ENCODE measurements at places on chromosomes 3 and 15.

DNA sequence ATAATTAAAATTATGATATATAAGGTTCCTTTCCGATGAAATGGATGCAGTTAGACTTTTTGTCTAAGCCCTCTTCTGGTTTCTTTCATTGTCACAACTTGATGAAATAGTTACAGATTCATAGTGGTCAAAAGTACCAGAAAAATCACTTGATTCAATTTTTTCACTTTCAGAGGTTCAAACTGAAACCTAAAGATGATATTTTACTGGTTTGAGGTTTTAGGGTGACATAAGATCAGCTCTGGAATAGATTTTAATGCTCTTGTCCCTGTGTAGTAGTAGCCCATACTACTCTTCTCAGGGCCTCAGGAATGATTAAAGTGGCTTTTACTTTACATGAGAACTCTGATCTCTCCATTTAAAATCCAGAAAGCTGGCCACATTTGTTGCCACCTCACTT lies 479.1 kb upstream of the ZNF717 start:
- DNase-seq: no peak

GRCh38 chr15:85545752-85546151 lies 165.3 kb downstream of the AKAP13 start:
- DNase-seq: no peak

DNA sequence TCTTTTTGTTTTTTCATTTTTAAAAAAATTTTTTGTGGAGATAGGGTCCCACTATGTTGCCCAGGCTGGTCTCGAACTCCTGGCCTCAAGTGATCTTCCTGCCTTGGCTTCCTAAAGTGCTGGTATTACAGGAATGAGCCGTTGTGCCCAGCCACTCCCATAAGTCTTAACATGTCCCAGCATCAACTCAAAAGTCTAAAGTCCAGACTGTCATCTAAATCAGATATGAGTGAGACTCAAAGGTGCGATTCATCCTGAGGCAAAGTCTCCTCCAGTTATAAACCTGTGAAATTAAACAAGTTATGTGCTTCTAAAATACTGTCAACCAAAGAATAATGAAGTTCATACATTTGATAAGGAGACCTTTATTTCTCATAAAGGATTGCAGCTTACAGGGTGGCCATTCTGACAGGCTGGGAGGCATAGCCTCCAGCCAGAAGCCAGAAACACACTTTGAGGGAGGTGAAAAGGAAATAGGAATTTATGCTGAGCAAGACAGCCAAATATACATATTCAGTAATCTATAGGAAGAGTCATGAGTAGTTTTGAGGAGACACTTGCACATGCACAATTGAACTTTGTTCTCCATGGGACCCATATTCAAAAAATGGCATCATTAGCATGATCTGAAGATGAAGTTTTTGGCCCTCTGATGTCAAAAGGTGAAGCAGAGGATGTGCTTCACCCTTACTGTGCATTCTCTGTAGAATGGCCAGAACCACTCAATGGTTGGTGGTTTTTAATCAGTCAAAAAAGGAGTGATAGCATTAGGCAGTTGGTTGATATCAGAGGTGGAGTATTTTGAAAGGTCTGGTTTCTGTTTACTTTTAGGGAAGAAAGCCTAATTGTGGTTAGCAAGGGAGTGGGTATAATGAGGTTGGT lies 11.0 kb upstream of the ZNF662 start:
- DNase-seq: peak; percentile 28

GRCh38 chr3:98136631-98137030 lies 6.1 kb downstream of the OR5H1 start:
- no peak for DNase-seq

- peak; percentile 12 for DNase-seq
These were observed 408.1 kb downstream of the WDR72 start for GRCh38 chr15:53351373-53351772.

DNA sequence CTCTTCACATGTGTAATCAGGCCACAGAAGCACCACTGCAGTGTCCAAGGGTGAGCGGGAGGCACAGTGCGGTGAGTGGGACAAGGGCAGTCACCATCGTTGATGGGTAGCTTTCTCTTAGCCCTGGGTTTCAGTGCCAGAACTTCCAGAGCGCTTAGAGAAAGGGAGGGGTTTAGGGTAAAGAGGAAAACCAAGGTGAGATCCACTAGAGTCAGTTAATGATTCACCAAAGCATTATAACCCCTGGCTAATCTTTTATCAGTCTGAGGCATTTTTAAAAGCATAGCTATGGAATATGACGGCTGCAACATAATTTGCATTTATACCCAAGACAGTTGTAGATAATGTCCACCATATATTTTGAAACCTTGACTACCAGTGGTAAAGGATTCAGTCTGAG lies 94.8 kb downstream of the SHQ1 start:
- DNase-seq: no peak

GRCh38 chr3:30597131-30597768 lies 9.2 kb upstream of the TGFBR2 start:
- DNase-seq: peak; percentile 83

DNA sequence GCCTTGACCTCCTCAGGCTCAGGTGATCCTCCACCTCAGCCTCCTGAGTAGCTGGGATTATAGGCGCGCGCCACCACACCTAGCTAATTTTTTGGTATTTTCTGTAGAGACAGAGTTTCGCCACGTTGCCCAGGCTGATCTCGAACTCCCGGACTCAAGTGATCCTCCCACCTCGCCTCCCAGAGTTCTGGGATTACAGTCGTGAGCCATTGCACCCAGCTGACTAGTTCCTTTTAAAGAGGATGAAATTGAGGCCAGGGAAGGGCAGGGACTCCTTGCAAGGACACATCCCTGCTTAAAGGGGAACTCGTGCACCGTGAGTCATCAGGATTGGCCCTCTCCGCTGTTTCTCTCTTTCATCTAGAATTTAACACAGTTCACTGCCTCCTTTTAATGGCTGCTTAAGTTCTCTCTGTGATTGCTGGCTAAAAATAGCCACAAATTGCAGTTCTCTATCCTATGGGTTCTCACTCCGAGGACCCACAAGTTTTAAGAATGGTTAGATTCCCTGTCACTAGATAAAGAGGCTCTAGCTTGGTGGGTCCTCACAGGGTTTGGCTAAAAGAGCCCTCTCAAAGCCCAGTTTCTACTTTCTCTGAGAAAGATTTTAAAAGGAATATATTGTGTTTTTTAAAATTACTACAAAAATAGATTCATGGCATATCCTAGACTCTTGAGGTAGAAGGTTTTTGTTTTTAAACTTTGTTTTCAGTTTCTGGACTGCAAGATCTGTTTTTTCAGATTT lies 1.4 kb downstream of the CRTAP start:
- no peak for DNase-seq

- DNase-seq: no peak
These were observed 34.9 kb downstream of the SEMA5B start for GRCh38 chr3:122992676-122993075.

DNA sequence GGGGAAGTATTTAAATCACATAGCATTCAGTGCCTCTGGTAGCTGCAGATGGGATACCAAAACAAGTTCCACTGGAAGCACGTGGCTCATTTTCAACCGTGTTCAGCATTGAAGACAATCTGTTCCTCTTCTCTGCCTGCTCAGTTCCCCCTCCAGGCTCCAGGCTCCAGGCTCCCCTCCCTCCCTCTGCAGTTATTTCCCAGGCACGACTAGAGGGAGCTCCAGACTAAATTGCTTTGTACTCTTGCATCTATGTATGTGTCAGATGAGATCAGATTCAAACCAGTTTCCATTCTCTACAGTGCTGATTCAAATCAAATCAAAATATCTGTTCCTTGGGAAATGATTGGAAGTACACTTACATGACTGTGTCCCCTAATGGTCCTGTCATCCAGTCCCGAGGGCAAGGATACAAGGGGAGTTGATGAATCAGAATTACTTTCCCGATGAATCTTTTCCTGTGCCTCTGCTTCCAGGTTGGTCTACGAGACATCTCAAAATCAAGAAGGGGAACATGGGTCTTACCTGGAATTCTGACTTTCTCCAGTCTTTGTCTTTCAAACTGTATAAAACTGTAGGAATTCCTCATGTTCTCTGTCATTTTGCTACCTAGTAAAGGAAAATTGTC lies 600.5 kb downstream of the EDEM1 start:
- DNase-seq: no peak

- no peak for DNase-seq
These were observed 130.6 kb downstream of the SMAD6 start for GRCh38 chr15:66832664-66833063.

- DNase-seq: no peak
These were observed 16.9 kb downstream of the CEP19 start for GRCh38 chr3:196694941-196695848.

DNA sequence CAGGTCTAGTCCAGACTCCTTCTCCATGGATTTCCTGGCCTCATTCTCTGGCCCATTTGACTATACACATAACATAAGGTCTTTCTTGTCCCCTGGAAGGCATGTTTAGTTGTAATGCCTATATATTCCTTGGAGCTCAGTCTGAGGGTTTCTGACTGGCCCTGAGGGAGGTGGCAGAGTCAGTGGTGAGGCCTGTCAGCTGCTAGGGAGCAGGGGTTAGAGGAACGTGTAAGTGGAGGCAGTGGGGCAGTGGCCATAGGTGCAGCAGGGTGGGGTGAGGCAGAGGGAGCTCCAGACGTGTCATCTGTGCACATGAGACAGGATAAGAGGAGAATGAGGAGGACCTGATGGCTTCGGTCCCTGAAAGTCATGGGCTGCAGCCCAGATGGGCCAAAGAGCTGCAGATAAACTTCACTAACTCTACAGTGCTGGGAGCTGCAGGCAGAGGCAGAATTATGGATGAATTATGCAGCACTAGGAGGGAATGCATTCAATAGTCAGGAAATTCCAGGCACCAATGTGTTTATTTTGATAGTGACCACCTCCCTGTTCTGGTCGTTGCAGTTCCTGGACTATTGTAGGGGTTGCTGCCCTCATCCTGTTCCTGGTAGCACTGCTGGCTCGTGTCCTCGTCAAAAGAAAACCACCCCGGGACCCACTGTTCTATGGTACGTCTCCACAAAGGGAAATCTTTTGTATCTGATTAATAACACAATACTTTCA lies 4.9 kb downstream of the TM6SF1 start:
- no peak for DNase-seq

- no peak for DNase-seq
These were observed 150.9 kb downstream of the LRRC28 start for GRCh38 chr15:99402014-99402729.

DNA sequence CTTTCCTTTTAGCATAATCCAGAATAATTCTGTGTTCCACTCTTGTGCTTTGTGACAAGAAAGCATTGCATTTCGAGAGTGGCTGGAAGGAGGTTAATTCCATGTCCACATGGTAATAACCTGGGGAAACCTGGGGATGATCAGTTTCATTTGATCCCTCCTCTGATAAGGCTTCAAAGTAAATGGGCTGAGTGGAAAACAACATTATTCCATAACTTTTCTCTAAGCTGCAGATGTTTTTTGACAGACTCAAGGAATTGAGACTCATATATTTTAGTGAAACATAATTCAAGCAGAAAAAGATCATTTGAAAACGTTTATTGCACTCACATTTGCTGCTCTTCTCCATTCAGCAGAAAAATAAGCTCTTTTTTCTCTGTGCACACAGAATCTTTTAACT lies 44.6 kb downstream of the ROBO2 start:
- DNase-seq: no peak

DNA sequence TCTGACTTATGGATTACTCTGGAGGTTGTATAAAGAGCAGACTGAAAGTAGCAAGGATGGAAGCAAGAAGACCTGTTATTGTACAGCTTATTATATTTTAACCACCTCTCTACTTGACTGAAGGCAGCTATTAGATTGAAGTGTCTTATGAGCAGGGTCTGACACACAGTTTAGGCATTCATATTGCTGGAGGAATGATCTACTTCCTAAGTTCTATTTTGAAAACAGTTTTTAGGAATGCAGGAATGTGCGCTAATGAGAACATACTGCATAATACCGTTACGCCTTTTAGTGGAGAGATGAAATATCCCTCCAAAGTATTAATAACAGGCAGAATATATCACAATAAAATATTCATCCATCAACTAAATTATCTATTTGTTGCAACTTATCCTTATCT lies 193.3 kb downstream of the ISL2 start:
- DNase-seq: no peak

GRCh38 chr3:66028457-66028856 lies 10.3 kb downstream of the MAGI1 start:
- DNase-seq: no peak

GRCh38 chr15:48392356-48392755 lies 61.1 kb downstream of the DUT start:
- no peak for DNase-seq

DNA sequence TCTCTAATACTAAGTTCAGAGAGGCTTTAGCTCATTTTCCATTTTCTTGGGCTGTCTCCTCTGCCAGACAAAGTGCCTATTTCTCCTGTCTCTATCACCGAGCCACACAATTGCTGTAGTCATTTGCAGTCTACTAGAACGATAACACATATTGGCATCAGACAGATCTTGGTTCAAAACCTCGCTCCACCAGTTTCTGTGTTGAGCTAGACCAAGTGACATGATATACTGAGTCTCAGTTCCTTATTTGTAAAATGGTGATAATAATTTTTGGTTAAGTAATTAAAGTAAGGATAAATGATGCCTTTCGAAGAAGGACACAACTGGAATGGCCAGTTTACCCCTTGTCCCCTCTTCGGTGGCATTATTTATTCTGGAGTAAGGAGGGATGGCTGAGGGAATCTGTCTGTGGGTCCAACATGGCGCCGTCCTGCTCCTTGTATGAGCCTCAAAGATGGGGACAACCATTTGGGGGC lies 398 bp upstream of the RAB7A start:
- no peak for DNase-seq

DNA sequence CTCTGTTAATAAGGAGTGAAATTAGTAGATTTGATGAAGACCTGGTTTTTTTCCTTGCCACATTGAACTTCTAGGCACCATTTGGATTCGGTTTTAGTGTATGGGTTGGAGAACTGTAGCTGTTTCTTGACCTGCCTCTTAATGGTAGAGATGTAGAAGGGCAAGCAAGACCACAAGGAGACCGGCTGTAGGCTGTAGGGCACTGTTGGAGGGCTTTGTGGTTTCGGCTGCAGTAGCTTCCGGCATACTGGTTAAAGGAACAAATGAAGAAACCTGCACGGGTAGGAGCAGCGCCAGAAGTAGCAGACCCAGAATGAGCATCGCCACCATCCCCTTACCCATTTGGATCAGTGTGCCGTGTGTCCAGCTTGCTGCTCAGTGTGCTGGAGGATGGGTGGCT lies 7.9 kb downstream of the PCLAF start:
- no peak for DNase-seq

GRCh38 chr15:58307313-58307961 lies 124.4 kb upstream of the LIPC start:
- no peak for DNase-seq

- no peak for DNase-seq
These were observed 6.6 kb downstream of the FSD2 start for GRCh38 chr15:82799183-82799841.

DNA sequence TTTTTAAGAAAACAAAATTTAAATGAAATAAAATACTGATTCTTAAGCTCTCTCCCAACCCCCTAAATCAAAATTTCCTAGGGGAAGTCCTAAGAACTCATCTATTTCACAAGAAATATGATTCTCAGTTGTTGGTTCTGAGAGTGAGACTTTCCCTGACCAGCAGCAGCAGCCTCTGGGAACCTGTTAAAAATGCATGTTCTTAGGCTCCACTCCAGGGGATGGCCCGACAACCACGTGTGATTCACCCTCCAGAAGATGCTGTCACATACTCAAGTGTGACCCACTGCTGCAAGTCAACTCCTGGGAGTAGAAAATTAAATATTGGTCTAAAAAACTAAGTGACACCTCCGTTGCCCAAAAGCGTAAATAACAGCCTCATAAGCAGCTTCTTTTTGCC lies 343.2 kb upstream of the NR2F2 start:
- DNase-seq: no peak
